ENCODE measurements at places on chromosomes 6 and 20.
A peak's percentile ranks its signal among the peaks of the same experiment; 100 is the strongest.

- no peak for DNase-seq
Observed at GRCh38 chr6:101397199-101397598, 3.7 kb downstream of the GRIK2 start.

DNA sequence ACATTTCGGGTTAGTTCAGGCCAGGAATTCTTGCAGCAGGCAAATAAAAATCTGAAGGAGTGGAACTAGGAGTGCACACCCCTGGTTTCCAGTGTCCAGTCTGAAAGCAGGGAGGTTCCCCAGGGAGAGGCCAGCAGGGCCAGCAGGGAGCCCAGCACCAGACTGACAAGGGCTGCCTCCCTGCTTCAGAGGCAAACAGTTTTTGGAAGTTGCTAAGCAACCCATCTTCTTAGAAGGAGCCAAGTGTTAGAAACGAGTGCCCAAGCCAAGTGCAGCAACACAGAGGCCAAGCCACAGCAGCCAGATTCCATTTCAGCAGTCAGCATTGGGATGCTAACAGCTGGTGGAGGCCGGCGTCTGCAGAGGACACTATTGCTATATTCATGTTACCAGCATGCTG lies 179.1 kb downstream of the SYNDIG1 start:
- DNase-seq, result no peak

GRCh38 chr6:3751730-3752530 lies 417 bp upstream of the PXDC1 start:
- DNase-seq, result peak; percentile 83

GRCh38 chr6:191487-192312 lies 100.6 kb upstream of the DUSP22 start:
- DNase-seq, result no peak

- DNase-seq, result no peak
Observed at GRCh38 chr6:6001443-6001842, 5.3 kb downstream of the NRN1 start.

DNA sequence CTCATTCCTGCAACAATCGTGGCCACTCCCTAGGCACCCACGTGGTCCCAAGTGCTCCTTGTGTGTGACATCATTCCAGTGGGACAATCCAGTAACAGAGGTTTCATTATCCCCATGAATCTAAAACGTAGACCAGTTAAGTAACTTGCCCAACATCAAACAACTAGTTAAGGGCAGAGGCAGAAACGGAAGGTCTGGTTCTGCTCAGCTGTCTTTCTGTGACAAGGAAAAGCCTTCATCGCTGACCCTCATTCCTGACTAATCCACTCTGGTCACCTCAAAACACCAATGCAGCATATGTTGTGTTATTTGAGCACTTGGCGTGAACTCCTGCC lies 261.4 kb upstream of the JARID2 start:
- no peak for DNase-seq

DNA sequence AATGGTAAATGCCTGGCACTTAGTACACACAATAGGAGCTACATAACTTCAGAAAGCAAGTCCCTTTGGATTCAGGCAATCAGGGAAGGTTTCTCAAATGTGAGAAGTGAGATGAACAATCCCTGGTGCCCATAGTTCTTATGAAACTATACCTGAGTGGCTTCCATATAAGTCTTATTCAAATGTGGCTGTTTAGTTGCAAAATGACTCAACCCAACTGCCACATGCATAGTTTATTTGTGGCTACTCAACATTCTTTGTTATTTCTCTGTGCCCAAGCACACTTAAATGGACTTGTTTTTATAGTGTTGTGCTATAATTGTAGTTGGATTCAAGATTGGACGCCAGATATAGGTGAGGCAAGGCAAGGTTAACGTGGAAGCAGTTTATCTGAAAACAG lies 93.7 kb upstream of the ATXN1 start:
- DNase-seq, result no peak
